ENCODE measurements at places on chromosomes 16 and 17. TPM values are rescaled to one million over a fixed set of nuclear protein-coding genes. Genes with fewer than 3 reads are reported as not detected.

GRCh38 chr17:67276075-67276474 lies 31.1 kb upstream of the HELZ start:
- DNase-seq = no peak

- no peak for DNase-seq
Observed at GRCh38 chr17:46832945-46833839, 14.7 kb upstream of the WNT3 start.

DNA sequence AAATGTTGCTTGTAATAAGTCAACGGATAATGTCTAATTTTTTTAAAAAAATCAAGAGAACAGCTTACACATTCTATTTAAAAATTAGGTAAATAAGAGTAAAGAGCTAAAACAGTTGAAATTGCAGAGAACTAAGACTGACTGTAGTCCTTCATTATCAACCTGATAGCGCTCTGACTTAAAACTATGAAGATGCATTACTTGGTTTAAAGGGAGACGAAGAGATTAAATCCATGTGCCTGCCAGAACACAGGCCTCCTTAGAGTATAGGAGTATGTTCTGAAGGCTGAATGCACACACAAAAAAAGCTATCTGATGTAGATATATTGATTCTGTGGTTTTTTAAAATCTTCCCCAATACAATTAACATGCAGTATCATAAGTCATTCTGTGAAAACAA lies 28.5 kb downstream of the GLG1 start:
- no peak for DNase-seq

DNA sequence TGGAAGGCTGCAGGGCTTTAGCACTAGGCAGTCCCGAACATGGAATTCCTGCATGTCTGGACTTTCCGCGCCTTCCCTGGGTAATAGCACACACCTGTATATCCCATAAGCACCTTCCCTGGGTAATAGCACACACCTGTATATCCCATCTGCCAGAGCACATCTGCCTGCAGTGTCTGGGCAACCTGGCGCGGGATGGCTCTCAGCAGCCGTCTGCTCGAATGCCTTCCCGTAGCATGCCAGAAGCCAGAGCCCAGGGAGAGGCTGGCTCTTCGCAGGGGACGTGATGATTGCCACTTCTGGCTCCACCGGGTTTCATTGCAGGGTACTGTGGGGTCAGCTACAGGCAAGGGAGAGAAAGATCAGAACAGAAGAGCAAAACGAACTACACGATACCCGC lies 21.3 kb downstream of the MBTPS1 start:
- DNase-seq = no peak

DNA sequence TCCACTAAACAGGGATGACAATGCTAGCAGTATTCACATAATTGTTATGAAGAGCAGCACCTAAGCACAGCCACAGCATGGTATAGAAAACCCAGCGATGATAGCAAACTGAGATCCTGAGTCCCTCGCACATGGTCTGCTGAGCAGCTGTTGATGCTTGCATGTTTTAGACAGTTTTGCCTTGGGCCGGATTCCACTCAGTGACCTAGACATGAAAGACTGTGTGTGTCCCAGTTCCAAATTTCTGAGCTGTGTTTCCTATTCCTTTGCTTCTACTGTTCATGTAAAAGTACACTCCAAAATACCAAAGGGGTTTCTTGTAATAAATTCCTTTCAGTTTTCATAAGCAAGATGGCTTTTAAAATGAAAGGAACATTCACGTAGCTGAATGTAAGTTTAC lies 30.8 kb upstream of the CMTR2 start:
- DNase-seq = no peak

The SULT1A4 gene
- 3.4 TPM for total RNA-seq

The NOXO1 gene
- 0.22 TPM for total RNA-seq

DNA sequence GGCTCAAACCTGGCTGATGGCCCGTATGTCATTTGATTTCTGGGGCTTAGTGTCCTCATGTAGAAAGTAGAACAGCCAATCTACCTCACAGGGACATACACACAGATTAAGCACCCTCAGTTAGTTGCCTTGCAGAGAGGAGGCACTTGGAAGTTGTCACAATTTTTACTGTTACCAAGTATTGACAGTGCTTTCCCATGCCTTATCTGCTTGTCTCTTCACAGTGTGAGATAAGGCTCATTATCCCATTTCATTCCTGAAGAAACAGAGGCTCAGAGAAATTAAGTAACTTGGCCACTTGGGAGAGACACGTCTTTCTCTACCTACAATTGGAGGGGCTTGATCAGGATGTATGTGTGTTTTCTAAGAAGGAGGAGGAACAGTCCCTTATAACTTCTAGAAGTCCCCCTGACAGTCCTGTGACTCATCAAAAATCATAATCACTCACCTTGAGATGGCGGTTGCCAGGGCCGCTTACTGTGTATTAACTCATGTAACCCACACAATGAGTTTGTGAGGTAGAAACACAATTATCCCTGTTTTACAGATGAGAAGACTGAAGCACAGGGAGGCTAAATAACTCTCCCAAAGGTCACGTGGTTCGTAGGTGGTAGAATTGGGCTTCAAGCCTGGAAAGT lies 56.9 kb upstream of the LHX1 start:
- no peak for DNase-seq

The DNAH9 gene
- total RNA-seq = not detected

The C1QL1 gene
- 11.3 TPM for total RNA-seq

The CACNG5 gene
- not detected for total RNA-seq

GRCh38 chr16:86988920-86989696 lies 328.1 kb downstream of the C16orf95 start:
- DNase-seq = no peak

DNA sequence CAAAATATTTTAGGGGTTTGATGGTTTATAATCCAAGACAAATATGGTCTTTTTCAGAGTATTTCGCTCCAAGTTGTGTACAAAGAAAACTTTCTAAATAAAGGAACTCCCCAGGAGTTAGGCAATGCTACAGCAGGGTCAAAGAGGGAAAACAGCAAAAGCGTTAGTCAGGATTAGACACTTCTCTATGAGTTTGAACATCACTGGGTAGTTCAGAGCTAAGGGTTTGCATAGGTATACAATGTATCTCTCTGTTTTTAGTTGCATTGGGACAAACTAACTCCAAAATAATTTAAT lies 34.8 kb downstream of the FAM20A start:
- DNase-seq = no peak

The CCDC102A gene
- total RNA-seq = 10.9 TPM

DNA sequence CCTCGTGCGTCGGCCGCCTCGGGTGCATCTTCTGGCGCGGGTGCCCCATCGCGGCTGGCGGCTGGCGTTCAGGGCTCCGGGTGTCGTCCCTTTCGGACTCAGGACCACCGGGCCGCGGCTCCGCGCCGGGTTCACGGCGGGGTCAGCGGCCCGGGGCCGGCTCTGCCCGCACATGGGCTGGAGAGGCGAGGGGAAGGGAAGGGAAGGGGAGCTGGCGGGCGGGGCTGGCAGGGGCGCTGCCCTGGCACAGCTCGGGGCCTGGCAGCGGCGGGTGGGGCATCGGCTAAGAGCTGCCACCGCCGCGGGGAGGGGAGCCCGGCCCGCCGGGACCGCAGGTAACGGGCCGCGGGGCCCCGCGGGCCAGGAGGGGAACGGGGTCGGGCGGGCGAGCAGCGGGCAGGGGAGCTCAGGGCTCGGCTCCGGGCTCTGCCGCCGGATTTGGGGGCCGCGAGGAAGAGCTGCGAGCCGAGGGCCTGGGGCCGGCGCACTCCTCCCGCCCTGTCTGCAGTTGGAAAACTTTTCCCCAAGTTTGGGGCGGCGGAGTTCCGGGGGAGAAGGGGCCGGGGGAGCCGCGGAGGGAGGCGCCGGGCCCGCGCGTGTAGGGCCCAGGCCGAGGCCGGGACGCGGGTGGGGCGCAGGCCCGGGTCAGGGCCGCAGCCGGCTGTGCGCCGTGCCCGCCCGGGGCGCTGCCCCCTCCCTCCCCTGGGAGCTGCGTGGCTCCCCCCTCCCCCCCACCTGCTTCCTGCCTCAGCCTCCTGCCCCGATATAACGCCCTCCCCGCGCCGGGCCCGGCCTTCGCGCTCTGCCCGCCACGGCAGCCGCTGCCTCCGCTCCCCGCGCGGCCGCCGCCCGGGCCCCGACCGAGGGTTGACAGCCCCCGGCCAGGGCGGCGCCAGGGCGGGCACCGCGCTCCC lies 646 bp downstream of the HIC1 start:
- peak; percentile 66 for DNase-seq

DNA sequence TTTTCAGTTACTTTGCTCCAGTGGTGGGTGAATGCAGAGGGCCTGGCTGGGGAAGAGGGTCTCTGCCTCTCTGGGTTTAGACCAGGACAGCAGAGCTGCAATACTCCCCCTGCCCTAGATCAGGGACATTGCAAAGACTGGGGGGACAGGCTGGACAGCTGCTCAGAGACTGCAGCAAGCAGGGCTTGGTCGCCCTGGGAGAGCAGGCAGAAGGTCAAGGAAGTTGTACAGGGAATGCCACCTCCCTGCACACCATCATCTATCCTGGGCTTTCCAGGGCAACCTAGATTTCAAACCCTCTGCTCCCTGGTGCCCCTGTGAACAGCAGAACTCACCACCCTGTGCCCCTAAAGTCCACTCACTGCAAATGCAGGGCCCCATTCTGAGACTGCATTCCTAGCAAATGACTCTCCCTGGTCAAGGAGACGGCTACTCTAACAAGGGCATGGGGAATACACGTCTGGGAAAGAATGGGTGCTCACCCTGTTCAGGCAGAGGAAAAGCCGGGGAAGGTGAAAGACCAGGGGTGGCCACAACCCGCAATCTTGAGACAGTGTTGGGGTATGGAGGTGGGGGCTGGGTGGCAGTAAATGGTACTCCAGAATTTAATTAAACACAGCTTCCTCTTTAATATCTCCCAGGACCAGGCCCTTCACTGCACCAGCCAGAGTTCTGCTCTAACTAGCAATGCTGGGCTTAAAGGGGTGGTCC lies 1.0 kb downstream of the KIFC3 start:
- DNase-seq = no peak

DNA sequence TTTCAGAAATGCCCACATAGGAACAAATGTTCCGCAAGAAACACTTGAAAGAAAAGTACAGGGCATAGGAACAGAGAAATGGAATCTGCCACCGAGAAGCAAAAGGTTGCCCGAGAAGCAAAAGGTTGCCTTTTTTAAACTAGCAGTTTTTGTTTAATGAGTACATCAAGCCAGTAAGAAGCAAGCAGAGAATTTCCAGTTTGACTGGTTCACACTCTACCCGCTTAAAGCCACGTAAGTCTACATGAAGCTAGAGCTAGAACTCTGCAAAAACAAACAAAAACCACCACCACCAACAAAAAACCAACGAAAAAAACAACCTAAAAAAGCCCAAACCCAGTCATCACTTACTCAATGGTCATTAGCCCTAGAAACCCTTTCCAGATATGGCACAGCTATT lies 144.3 kb downstream of the MAP2K6 start:
- no peak for DNase-seq

GRCh38 chr17:17062866-17063265 lies 20.6 kb downstream of the MPRIP start:
- no peak for DNase-seq

The TNFSF13 gene
- 13.5 TPM for total RNA-seq

- DNase-seq = peak; percentile 62
Observed at GRCh38 chr16:57652695-57653471, 15.2 kb upstream of the ADGRG3 start.

All from Right ventricle myocardium inferior (tissue), 1 donor.